ENCODE measurements at places on chromosomes 3 and 15. TPM values are rescaled to one million over a fixed set of nuclear protein-coding genes. Genes with fewer than 3 reads are reported as not detected.

The RPL32 gene
- polyA plus RNA-seq = 1,615 TPM

The ADPRH gene
- polyA plus RNA-seq = 2.7 TPM

The RTP3 gene
- not detected for polyA plus RNA-seq

GRCh38 chr15:26771578-26772153, 1.2 kb downstream of the GABRB3 start:
- H3K36me3 ChIP-seq = no peaks in the 10 kb centered on the region
- H3K27ac ChIP-seq = no peak overlapping the region
- H3K27me3 ChIP-seq = peaks cover 2% of the 10 kb centered on the region
- H3K4me1 ChIP-seq = peaks cover 7% of the 10 kb centered on the region

DNA sequence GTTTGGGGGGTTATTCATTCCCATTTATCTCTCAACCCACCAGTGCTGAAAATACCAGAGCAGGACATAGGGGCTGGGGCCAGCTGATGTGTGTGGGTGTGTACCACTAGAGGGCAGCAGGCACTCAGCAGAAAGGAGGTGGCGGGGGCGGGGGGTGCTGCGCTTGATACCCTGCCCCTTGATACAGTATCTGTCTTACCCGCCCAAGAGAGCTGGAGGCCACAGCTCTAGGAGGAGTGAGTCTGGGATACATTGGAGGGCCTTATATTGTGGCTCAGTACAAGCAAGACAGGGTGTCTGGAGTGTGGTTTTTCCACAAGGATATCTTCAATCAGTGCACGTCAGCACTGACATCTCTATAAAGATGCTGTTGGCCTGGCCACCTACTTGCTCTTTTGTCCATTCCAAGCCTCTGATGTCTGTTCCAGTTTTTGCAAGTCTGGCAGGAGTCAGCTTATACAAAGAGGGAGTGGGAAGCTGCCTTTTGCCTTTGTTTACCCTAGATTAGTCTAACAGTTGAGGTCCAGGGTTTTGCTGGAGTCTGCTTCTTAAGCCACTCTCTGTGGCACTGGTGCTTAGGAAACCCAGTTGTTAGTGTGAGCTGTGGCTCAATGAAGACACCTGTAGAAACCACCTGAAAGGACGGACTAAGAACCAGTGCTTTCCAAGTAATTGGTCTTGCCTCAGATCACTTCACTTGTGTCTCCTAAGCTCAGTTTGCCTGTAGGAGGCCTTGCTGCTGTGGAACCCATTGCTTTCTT, 1.5 kb upstream of the RBM15B start:
- peaks cover 57% of the 10 kb centered on the region for H3K4me1 ChIP-seq
- H3K4me3 ChIP-seq = no peak overlapping the region
- H3K27ac ChIP-seq = no peak overlapping the region
- H3K36me3 ChIP-seq = peaks cover 53% of the 10 kb centered on the region
- H3K27me3 ChIP-seq = no peaks in the 10 kb centered on the region

- H3K36me3 ChIP-seq = peaks cover 89% of the 10 kb centered on the region
- DNase-seq = no peak
- H3K27ac ChIP-seq = no peak overlapping the region
- H3K4me3 ChIP-seq = no peak overlapping the region
- H3K27me3 ChIP-seq = no peaks in the 10 kb centered on the region
Measured at GRCh38 chr3:13324835-13325501, 95.2 kb downstream of the NUP210 start.

DNA sequence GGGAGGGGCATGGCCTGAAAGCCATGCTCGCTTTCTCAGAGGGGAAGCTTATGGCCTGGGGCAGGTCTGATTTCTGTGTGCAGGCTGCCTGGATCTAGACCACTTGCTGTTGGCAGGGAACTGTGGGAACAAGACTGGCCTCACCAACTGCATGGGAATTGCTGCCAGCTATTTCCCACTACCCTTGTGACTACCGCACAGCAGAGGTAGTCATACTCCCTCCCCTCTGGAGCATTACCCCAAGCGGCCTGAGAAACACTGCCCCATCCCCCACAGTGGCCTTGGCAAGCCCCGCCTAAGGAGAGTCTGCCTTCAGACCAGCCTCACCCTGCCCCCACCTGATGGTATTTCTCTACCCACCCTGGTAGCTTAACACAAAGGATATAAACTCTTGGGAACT, 199.4 kb upstream of the CADM2 start:
- H3K4me1 ChIP-seq = no peaks in the 10 kb centered on the region
- DNase-seq = no peak
- H3K27me3 ChIP-seq = no peaks in the 10 kb centered on the region
- H3K27ac ChIP-seq = no peak overlapping the region

Data from spinal cord (tissue), 10 donors.